Activated CD4-positive, alpha-beta memory T cell treated with anti-CD3 and anti-CD28 coated beads, Interleukin-2, amount 10 ng/mL, durations not matched to agents 7 days and 5 days (primary cell): ENCODE measurements at places on chromosomes 13 and 19. TPM values are rescaled to one million over a fixed set of nuclear protein-coding genes. Genes with fewer than 3 reads are reported as not detected.

The TUBA3C gene
- total RNA-seq, result not detected

- no peak overlapping the region for H3K27ac ChIP-seq
- H3K4me3 ChIP-seq, result no peak overlapping the region
- DNase-seq, result no peak
Measured at GRCh38 chr13:31982540-31982939, 49.0 kb upstream of the FRY start.

The ZNF569 gene
- 6.4 TPM for total RNA-seq

- no peaks in the 10 kb centered on the region for H3K36me3 ChIP-seq
- H3K27ac ChIP-seq, result no peak overlapping the region
- DNase-seq, result no peak
Measured at GRCh38 chr13:106385654-106386053, 149.8 kb downstream of the EFNB2 start.

The ANGPTL4 gene
- 1.4 TPM for total RNA-seq

The TEX29 gene
- 0.93 TPM for total RNA-seq

DNA sequence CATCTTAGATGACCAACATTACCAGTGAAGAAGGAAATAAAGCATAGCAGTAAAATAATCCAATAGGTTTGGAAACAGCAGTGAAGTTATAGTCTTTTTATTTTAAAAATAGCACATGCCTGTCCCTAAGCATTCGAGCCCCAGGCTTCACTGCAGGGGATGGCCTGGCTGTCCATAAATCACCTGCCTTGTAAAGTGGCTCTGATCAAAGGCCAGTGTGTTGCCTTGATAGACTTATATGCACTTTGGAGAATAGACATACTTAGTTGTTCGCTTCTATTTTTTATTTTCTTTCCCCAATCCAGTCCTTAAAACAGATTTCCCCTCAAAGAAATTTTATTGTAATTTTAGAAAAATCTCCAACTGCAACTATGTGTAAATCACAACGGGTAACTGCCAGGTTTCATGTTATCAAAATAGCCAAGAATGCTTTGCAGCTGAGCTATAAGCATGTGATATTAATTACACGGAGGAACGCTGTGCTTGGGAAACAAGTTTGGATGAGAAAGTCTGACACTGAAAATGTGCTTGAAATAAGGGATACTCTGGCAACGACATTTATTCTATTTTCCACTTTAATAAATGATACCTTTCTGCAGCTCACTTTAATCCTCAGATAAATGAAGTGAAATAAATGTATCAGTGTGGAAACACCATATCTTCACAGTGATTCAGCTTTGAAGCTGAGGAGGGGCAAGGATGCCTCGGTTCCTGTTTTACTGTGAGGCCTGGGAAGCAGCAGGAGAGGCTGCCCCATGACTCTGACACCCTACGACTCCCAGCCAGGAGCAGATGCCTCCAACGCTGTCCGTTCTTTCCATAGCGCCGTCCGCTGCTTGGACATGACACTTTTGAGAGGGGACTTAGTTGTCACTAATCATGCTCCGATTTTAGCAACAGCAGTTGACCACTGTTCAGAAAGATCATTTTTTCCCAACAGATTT lies 5.5 kb upstream of the METTL21C start:
- H3K27ac ChIP-seq, result no peak overlapping the region
- peaks cover 17% of the 10 kb centered on the region for H3K27me3 ChIP-seq
- H3K4me1 ChIP-seq, result peaks cover 3% of the 10 kb centered on the region
- no peaks in the 10 kb centered on the region for H3K36me3 ChIP-seq
- H3K4me3 ChIP-seq, result no peak overlapping the region

- no peak overlapping the region for H3K27ac ChIP-seq
- peaks cover 2% of the 10 kb centered on the region for H3K27me3 ChIP-seq
- H3K4me3 ChIP-seq, result no peak overlapping the region
- DNase-seq, result no peak
- no peaks in the 10 kb centered on the region for H3K4me1 ChIP-seq
- no peaks in the 10 kb centered on the region for H3K36me3 ChIP-seq
Measured at GRCh38 chr13:73358606-73359095, 299.8 kb downstream of the KLF5 start.

DNA sequence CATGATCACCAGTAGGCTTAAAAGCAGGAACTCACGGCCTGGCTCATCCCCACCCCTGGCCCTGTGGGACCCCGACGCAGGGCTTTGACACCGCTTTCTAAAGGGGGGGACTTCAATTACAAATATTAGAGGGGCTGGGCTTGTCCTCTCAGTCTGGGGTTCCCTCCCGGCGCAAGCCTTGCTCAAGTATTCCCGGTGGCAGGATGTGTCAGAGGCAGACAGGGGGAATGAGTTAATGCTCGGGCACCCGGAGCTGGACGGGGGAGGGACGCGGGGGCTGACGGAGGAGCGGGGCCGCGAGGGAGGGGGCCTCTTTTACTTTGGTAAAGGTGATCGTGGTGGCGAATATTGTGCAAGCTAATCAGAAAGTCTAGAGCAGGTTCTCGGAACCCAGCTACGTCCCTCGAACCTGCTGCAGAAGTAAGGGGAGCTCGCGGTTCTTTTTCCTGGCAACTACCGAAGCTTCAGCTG lies 1.1 kb downstream of the FGF14 start:
- peaks cover 28% of the 10 kb centered on the region for H3K4me1 ChIP-seq
- H3K27me3 ChIP-seq, result peaks cover 51% of the 10 kb centered on the region
- no peak for DNase-seq
- no peak overlapping the region for H3K27ac ChIP-seq

GRCh38 chr13:38743466-38743865 lies 56.6 kb downstream of the FREM2 start:
- H3K4me1 ChIP-seq, result no peaks in the 10 kb centered on the region
- H3K36me3 ChIP-seq, result no peaks in the 10 kb centered on the region
- DNase-seq, result no peak
- H3K4me3 ChIP-seq, result no peak overlapping the region
- H3K27me3 ChIP-seq, result peaks cover 1% of the 10 kb centered on the region

DNA sequence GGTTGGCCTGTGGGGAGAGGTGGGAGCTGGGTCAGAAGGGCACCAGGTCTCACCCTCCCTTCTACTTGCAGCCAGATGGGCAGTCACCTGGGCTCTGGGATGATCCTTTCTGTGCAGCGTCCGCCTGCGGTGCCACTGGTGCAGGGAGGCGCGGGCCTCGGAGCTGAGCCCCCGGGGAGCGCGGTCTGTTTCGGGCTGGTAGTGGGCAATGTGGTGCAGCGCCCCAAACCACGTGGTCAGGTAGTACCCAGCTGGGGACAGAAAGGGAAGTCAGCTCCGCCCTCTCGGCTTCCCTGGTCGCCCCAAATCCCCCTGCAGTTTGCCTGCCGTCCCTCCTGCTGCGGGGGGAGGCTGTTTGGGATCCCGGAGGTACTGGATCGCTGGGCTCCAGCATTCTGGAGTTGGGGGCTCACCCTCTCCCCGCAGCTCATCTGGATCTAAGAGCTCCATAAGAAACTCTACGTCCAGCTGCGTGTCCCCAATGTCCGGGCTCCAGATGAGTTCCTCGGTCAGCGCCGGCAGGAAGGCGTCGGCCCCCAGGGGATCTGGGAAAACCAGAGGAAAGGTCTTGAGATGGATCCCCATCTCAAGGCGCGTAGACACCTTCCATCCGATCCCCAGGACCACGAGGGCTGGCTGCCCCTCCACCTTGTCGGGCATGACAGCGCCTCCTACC lies 8.8 kb downstream of the RINL start:
- peak overlapping the region; percentile 76 for H3K4me3 ChIP-seq
- H3K27ac ChIP-seq, result peak overlapping the region; percentile 78
- no peaks in the 10 kb centered on the region for H3K27me3 ChIP-seq
- peaks cover 63% of the 10 kb centered on the region for H3K4me1 ChIP-seq
- peaks cover 49% of the 10 kb centered on the region for H3K36me3 ChIP-seq

GRCh38 chr13:51416107-51416506 lies 36.7 kb downstream of the INTS6 start:
- no peak overlapping the region for H3K4me3 ChIP-seq
- no peak overlapping the region for H3K27ac ChIP-seq
- no peaks in the 10 kb centered on the region for H3K27me3 ChIP-seq
- peaks cover 73% of the 10 kb centered on the region for H3K36me3 ChIP-seq
- peaks cover 27% of the 10 kb centered on the region for H3K4me1 ChIP-seq
- DNase-seq, result no peak

DNA sequence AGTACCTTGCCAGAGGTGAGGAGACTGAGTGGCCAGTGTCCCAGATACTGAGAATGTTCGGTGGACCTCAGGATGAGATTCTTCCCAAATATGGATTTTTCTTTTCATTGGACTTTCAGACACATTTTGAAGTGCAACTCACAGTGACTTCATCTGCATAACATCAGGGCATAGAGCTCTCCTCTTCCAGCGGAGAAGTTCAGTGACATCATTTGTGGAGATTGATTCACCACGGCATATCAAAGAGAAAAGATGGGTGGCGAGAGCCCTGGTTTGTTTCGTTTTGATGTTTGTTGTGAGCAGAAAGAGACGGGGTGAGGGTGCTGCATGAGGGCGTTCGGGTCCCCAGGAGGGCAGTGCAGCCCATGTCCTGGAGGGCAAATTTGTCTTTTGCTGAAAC lies 120.1 kb upstream of the GPR12 start:
- no peaks in the 10 kb centered on the region for H3K36me3 ChIP-seq
- no peak overlapping the region for H3K4me3 ChIP-seq
- H3K27me3 ChIP-seq, result peaks cover 4% of the 10 kb centered on the region
- no peak overlapping the region for H3K27ac ChIP-seq
